Kasumi-1 (cell line): ENCODE measurements at places on chromosomes 12 and 14.

- DNase-seq: peak; percentile 26
Measured at GRCh38 chr14:22002860-22003284, 329.3 kb upstream of the OR4E1 start.

GRCh38 chr12:129540954-129541353, 362.9 kb downstream of the TMEM132D start:
- DNase-seq: no peak

DNA sequence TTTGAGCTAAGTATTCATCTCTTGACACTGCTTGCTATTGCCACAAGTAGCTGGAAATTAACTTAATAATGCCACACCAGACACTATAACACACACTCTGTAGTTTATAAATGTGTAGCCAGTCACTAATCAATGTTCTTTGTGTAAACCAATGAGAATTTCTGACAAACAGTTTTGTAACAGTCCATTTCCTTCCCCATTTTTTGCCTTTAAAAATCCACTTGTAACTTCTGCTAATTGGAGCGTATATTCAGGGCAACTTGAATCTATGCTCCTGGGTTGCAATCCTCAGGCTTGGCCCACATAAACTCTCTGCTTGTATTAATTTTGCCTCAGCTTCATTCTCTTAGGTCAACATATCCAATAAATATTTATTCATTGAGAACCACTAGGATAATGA, 125.0 kb upstream of the DHRS4 start:
- peak; percentile 88 for DNase-seq

- peak; percentile 86 for DNase-seq
Measured at GRCh38 chr14:87999277-87999676, 5.7 kb upstream of the GPR65 start.

GRCh38 chr12:89051065-89051677, 301.1 kb downstream of the DUSP6 start:
- DNase-seq: peak; percentile 74

DNA sequence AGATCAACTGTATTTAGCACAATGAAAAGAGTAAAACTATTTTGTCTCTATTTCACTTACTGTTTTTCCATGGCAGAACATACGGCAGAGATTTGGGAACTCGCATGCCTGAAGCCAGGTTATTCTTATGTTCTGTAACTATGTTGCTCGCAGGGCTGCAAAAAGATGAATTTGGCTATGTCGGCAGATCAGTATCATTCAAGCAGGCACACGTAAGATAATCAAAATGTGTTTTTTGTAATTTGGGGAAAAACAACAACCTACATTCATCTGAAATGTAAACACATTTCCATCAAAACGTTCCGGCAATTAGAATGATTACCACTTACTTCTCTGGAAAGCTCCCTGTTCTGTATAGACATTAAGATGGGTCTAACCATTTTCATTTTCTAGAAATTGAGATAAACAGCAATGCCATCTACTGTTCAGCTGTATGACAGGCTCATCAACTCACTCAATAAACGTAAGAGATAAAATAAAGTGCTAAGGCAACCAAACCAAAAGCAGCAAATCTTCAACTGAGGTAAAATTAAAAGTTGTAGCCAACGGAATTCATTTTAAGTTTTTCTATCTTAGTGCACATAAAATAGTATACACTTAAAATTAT, 13.0 kb downstream of the GTSF1 start:
- no peak for DNase-seq
